ENCODE measurements at places on chromosomes 7 and 10.

GRCh38 chr7:140276001-140276400 lies 99.2 kb upstream of the KDM7A start:
- DNase-seq, result no peak

DNA sequence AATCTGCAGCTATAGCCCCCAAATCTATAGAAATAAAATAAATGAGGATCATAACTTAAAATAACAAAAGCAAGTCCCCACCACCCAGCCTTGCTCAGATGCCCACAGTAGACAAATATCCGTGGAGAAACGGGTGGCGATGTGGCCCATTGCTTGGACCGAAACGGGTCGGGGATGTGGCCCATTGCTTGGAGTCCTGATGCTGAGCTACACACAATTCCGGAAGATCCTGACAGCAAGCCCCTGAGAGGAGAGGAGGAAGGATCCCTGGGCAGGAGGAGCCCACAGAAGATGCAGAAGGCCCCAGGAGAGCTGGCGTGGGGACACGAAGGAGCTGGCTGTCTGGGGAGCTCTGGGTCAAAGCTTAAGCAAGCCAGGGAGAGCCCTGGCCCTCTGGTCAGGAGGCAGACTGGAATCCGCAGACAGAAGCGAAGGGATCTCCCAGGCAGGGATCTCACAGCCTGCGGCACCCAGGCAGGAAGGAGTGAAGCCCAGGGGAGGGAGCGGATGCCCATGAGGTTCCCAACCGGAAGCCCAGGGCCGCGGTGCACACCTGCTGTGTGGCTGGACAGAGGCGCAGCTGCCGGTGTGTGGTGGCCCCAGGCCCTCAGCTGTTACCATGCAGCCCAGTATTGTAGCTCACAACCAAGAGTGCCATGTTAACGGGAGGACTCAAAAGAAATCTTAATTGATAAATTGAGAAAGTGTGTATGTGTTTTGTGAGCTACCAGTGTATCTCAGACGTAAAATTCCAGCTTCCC lies 138.8 kb downstream of the ADARB2 start:
- no peak for DNase-seq

- no peak for DNase-seq
Observed at GRCh38 chr10:12905067-12905466, 96.4 kb downstream of the CCDC3 start.

DNA sequence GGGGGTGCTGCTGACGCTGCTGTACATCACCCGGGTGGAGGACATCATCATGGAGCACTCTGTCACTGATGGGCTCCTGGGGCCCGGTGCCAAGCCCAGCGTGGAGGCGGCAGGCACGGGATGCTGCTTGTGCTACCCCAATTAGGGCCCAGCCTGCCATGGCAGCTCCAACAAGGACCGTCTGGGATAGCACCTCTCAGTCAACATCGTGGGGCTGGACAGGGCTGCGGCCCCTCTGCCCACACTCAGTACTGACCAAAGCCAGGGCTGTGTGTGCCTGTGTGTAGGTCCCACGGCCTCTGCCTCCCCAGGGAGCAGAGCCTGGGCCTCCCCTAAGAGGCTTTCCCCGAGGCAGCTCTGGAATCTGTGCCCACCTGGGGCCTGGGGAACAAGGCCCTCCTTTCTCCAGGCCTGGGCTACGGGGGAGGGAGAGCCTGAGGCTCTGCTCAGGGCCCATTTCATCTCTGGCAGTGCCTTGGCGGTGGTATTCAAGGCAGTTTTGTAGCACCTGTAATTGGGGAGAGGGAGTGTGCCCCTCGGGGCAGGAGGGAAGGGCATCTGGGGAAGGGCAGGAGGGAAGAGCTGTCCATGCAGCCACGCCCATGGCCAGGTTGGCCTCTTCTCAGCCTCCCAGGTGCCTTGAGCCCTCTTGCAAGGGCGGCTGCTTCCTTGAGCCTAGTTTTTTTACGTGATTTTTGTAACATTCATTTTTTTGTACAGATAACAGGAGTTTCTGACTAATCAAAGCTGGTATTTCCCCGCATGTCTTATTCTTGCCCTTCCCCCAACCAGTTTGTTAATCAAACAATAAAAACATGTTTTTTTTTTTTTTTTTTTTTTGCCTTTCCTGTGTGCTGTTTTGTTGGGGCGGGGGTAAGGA lies 55.8 kb downstream of the TSPAN15 start:
- DNase-seq, result no peak

DNA sequence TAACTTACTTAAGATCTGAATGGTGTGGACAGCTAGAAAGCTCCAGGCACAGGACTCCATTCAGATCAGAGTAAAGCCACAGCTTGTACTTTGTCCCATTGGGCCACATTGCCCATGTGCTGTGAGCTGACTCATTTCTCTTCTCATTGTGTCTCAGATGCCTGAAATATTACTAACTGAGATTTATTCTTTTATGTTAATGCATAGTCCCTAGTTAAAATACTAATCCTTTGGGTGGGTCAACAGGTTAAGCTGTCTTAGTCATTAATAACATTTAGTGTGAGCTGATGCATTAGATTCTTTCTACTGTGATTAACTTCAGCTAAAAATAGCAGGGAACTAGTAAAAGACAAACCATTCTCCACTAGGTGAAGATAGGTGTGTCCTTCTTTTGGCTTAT lies 104.7 kb upstream of the ARMC3 start:
- DNase-seq, result no peak

- DNase-seq, result no peak
Observed at GRCh38 chr10:98619446-98619845, 172.7 kb upstream of the HPS1 start.

DNA sequence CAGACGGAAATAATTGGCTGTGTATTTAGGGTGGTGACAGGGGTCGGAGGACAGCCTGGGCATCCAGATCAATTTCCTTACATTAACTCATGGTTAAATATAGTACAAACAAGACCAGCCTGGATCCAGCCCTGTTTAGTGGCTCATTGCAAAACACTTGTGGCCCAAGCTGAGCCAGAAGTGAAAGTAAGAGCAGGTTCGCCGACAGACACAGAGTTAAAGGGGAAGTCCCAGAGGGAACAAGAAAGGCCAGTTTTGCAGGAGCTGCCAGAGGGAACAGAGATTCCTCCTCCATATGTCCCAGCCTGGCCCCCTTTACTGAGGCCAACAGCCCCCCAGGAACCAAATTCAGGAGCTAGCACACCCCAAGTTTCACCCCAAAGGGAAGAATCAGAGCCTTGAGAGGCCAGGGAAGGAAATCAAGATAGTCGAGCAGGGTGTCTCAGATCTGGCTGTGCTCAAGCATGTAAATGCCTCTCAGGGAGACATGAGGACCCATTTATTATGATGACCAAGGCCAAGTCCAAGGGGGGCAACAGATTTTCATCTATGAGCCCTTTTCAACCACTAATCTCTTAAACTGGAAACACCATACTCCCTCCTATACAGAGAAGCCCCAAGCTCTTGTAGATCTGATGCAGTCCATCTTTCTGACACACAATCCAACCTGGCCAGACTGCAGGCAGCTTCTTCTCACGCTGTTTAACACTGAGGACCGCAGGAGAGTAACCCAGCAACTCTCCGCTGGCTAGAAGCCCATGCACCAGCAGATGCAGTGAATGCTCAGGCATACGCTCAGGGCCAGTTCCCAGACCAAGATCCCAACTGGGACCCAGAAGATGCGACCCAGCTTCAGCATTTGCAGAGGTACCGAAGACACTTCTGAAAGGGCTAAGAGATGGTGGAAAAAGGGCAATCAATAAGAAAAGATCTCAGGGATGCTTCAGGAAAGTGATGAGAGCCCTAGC lies 15.9 kb upstream of the ADCK2 start:
- no peak for DNase-seq

DNA sequence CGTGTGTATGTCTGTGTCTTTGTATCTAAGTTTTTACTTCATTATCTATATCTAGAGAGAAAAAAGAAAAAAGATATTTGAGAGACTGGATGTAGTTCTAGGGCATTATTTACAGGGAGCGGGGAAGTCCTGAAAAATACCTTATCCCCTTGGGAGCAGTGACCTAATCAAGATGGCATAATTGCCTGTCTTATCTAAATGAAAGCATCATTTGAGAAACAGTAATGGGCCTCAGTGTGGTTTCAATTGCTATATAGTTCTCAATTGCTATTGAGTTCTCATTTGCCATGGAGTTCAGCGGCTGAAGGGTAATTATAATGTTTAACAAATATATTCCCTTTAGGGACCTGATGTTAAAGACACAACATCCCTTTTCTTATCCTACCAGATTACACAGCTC lies 216.5 kb downstream of the PLXNA4 start:
- DNase-seq, result no peak

DNA sequence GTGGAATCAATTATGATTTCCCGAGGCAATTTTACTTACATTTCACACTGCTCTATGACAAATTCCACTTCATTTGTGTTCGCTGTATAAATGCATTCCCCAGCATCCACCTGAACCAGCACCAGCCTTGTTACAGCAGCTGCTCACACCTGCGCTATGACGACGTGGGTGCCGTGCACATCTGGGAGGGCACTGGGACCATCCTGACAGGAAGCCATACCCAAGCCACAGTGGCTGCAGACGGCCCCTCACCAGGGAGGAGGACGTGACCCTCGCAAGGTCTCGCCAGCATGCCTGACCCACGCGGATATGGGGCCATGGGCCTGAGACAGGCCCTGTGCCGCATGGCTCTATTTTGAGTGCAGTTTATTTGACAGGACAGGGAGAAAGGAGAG lies 201.3 kb downstream of the MAD1L1 start:
- no peak for DNase-seq

- DNase-seq, result no peak
Observed at GRCh38 chr10:102195296-102195870, 30.7 kb upstream of the ELOVL3 start.

DNA sequence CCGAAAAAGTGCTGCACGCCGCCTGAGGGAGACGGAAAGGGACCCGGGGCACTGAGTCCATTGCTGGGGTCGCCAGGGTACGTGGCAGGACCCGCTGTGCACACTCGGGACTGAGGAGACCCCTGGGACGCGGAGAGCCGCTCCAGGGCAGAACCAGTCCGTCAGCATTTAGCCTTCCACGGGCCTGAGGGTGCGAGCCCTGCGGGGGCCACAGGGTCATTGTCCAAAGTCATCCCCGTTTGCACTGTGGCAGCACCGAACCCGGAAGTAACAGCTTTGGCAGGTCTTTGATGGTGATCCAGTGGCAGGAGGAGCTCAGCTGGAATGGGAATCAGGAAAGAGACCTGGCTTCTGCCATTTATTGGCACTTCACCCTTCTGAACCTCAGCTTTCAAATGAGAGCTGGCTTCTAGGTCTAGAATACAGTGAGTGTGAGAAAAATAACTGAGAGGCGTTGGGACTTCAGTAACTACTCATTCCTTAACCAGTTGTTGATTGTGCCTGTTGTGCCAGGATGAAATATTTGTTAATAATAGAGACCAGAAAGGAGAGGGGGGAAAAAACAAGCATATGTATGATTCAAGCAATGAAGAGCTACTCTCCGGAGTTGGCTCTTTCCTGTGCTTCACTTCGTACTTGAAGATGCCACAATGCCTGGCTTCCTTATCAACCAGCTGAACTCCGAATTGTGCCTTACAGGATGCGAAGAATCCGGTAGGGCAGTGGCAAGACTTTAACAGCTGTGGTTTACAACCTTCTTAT lies 811 bp upstream of the ARHGAP12 start:
- no peak for DNase-seq

DNA sequence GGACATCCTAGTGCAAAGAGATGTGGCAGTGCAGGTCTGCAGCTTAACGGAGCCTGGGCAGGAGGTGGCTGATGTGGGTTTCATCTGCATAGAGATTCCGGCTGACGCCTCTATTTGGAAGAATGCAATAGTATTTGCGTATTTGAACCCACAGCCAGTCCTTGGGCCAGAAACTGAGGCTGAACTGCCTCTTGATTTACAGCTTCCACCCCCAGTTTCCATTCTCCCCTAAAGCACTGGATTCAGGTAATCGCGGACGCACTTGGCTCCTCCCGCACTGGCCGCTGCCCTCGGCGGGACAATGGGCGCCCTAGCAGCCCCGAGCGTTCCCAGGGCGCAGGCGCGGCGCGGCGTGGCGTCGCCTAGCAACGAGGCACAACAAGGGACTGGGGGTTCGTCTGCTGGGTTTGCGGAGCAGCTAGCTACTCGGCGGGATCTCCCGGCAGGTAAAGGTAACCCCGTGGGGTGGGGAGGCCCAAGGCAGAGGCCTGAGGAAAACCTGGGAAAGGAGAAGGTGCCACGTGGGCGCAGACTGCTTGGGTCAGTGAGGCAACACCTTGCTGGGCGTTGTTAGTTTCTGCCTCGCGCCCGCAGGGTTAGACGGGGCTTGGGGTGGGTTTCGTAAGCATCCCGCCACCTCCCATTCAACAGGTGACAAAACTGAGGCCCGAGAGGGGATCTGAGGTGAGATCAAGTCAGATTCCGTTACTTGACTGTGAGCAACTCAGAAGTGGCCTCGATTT lies at the start of gene ARMC3:
TSS of gene ARMC3 (plus strand) at position 393 of the 743 bp plus-strand sequence. CDS start 3,944 bp downstream, outside the sequence.
- DNase-seq, result peak; percentile 55

GRCh38 chr7:158364451-158364850 lies 223.2 kb downstream of the PTPRN2 start:
- DNase-seq, result no peak

DNA sequence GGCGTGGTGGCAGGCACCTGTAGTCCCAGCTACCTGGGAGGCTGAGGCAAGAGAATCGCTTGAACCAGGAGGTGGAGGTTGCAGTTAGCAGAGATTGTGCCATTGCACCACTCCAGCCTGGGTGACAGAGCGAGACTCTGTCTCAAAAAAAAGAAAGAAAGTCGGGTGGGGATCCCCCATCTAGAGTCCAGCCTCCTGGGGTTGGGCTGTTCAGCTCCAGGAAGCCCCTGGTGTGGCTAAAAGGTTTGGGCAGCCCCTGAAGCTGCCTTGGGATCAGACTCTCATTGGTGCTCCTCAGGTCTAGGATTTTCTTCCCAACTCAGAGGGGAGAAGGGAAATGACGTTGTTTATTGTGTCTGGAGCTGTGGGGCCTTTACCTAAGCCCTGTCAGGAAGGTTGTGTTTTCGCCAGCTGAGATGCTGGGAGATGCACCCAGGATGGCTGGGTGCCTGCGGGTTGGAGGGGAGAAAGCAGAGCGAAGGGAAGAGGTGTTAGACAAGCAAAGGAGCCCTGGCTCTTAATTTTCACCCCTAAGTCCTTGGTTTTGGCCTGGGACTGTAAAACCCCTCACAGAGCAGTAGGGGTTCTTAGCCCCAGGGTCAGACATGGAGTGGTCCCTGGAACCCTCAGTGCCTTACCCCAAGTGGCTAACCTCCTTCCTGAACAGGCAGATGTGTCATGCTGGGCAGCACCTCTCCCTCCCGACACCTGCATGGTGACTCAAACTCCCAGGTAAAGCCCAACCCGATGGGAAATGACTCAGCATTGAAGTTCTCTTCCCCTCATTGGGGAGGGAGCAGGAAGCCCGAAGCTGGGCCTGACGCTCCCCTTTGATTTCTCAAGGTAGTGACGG lies 21.1 kb downstream of the PLAU start:
- peak; percentile 48 for DNase-seq

DNA sequence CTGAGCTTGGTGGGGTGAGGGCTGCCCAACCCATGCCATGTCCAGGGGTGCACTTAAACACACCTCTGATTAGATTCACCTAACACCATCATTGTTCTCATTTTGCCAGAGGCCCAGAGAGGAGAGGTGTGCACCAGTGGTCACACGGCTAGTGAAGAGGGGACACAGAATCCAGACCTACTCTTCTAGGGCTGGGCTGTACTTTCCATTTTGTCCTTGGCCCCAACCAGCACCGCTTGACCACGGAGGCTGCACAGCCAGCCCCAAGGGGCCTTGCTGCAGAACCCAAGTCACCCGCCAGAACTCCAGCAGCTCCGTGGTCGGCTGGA lies 246 bp upstream of the WDFY4 start:
- no peak for DNase-seq
